ENCODE measurements at places on chromosomes 7 and 10.

- DNase-seq, result no peak
These were observed 2.0 kb downstream of the RARRES2 start for GRCh38 chr7:150339409-150339809.

GRCh38 chr7:15130666-15131541 lies 228.4 kb upstream of the DGKB start:
- DNase-seq, result no peak

DNA sequence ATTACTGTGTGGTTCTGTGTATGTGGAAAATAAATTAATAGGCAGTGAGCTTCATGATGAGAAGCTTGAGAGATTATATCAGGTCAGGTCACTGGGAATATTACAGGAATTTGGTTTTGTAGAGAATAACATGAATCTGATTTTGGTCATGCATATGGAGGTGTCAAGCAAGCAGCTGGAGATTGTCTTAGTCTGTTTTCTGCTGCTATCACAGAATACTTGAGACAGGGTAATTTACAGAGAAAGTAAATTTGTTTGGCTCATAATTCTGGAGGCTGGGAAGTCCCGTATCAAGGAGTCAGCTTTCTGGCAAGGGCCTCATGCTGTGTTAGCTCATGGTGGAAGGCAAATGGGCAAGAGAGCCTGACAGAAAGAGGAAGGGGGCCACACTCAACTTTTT lies 120.7 kb upstream of the FAM3C start:
- DNase-seq, result no peak

- no peak for DNase-seq
These were observed 75.7 kb downstream of the ANKRD7 start for GRCh38 chr7:118300177-118300576.

GRCh38 chr10:43221419-43222209 lies 45.3 kb downstream of the RASGEF1A start:
- DNase-seq, result peak; percentile 21

DNA sequence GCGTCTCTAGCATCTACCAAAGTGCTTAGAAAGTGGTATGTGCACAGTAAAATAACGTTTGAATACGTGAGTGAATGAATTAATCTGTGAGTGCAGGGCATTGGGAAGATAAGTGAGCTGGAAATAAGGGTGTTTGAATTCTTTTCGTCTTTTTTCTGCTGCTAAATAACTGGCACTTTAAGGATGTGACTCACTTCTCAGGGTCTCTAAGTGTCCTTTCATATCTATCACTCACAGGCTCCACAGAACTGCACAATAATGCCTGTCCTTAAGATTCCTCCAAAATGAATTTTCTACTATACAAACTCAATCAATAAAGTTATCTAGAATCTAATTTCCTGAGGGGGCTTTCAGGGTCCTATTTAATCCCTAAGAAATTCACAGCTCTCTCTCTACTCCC lies 3.2 kb upstream of the DGKB start:
- no peak for DNase-seq

DNA sequence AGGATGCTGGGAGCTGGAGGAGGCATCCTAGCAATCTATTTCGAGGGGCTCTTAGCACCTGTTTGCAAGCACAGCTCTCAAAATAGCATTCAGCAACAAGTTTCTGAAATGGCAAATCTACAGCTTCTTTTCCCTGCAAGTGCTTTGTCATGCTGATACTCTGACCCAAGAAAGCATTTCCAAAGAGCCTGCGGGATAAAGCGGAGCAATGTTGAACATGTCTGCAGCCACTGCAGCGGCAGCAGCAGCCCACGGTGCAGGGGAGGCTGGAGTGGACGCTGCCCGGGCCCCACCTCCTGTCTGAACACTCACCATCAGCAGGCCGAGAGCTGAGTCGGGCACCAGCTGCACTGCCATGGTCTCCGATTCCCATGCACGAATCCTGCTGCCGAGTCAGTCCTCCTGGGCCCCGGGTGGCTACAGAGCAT lies 964 bp downstream of the FRMD4A start:
- DNase-seq, result no peak

GRCh38 chr7:3302681-3303320 lies 1.7 kb downstream of the SDK1 start:
- DNase-seq, result no peak

GRCh38 chr7:136665878-136666509 lies 202.5 kb upstream of the CHRM2 start:
- no peak for DNase-seq

- DNase-seq, result no peak
These were observed 527.3 kb downstream of the ZNF33B start for GRCh38 chr10:42111076-42111475.

DNA sequence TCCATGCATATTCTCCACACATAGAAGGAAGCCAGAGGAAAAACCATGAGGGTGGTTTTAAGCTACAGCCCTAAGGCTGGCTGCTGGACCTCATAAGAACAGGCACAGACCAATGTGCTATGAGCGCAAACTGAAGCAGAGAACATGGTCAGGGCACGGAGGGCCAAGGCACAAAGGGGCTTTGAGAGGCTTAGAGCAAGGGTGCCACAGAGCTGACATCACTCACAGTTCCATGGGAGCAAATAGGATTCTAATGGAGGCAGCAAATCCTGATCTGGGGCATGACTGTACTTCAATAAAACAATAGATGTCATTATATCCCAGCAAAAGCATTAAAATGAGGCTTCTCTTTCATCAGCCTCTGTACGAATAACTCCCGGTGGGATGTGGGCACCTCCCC lies 162.4 kb downstream of the COBL start:
- DNase-seq, result no peak

- no peak for DNase-seq
These were observed 36.6 kb downstream of the PNLIPRP3 start for GRCh38 chr10:116464257-116464656.

DNA sequence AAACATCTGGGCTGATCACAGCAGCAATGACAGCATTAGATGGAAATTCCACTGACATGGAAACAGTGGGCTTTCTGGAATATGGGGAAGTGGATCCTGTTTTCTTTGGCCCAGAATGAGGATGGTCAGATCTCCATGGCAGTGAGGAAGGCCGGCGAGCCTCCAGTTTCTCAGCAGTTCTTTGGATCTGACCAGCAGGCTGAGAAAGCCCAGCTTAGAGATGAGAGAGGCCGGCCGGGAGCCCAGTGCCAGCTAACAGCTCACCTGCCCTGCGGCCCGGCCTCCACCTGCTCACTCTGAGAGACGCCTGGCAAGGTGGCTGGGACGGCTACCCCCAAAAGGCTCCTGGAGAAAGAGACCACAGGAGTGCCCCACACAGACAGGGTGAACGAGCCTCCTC lies 24.2 kb downstream of the GPER1 start:
- peak; percentile 29 for DNase-seq

DNA sequence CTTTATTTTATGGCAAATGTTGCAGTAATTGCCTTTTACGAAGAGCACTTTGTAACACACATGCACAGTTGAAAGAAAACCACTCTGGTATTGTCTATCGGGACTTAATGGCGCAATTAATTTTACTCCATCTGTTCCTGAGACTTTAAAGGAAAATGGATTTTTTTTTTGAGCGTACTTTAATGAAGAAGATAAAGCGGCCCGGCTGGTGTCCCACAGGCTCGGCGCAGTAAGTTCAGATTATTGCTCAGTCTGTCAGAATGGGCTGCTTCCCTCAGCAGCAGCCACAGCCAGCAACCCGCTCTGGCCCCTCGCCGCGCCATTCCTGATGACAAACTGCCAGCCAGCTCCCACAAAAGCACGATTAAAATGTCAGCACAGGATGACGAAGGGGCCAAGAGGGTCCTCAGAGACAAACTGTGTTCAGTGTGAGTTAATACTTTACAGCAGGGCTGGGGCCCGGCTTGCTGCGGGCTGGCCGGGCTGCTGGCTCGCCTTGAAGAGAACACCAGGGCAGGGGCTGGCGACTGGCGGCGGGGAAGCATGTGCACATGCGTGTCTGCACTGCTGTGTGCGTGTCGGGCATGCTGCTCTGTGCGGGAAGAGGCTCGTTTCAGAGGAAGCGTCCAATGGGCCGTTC lies 501.0 kb upstream of the GALNT17 start:
- peak; percentile 71 for DNase-seq

- DNase-seq, result no peak
These were observed 493.1 kb downstream of the XPNPEP1 start for GRCh38 chr10:109430043-109430760.

DNA sequence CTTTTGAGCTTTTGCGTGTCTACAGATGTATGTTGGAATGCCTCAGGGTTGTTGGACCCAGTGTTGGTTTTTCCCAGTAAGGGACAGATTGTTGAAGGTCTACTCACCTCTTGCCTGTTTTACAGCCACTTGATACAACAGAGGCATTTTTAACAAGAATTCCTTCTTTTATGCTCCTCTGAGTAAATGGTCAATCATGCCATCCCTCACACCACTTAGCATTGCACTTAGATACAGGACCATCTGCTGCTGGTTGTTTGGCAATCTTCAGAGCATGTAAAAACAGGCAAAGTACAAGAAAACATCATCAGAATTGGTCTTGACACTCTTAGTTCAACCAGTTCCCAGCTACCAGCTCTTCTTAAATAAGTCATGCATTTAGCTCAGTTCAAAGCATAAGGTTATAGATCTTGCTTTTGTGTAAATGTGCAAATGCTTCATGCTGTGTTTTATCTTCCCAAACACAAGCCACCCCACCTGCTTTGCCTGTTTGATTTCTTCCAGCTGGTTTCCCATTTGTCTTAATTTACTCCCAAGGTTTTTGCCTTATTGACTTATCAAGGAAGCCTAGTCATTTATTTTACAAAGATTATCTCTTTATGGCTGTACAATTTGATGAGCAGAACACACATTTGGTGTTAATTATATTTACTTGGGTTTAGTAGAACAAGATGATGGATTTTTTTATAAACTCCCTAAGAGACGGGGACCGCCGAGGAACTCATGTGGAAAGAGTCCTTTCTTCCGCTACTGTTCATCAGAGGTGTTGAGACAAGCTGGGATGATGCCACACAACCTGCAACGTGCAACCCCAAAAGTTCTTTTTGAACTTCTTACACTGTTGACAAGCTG lies 136.6 kb downstream of the AHR start:
- no peak for DNase-seq

DNA sequence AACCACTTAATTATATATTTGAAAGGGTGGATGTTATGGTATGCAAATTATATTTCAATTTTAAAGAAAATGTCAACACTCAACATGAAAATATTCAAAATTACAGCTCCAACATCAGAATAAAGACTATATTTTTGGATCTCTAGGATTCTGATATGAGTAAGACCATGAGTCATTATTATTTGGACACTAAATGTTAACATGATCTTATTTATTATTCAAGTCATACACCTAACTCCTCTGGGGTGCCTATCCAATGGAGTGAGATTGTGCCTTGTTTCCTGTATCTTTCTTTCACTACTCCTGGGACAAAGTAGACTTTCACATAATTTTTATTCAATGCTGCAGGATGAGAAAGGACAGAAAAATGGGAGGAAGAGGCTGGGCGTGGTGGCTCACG lies 135.2 kb upstream of the PRSS1 start:
- no peak for DNase-seq

DNA sequence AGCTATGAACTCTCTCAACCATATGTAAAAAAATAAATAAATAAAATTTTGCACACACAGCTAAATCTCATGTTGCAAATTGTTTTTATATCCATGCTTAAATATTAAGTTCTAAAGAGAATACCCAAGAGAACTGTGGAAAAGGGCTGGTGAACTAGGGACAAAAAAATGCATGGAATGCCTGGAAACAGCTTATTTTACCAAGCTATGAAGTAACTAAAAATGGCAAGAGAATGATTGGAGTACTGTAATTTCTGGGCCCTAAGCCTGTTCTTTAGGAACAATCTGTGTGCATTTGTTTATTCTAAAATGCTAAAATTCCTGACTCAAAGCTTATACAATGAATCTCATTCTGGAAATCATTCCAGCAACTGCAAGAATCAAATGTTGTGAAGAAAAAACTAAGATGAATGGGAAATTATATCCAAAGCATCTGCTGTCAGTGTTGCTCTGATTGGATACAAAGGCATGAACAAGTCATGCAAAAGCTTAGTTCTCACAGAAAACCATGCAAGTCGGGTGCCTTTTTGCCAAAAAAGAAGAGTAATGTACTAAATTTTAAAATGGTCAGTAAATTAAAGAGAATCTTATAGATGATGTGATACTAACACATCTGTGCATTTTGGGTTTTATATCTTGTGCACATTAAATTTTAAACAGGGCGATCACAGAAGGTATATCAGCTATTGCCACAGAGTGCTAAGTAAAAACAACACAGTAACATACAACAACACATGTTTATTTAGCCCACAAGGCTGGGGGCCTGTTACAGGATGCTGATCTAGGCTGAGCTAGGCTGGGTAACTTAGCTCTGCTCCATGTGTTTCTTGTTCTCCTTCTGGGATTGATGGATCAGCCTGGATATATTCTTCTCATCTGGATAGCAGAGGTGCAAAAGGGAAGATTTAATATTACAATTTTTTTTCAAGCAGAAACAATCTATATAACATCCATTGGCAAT lies 453.5 kb upstream of the SEMA3A start:
- no peak for DNase-seq

GRCh38 chr10:12019283-12019971 lies 23.2 kb downstream of the UPF2 start:
- DNase-seq, result no peak

GRCh38 chr10:124990671-124991625 lies 49.0 kb downstream of the ZRANB1 start:
- DNase-seq, result no peak

- DNase-seq, result no peak
These were observed 36.4 kb downstream of the GDI2 start for GRCh38 chr10:5776881-5777197.

- DNase-seq, result peak; percentile 67
These were observed 31.7 kb downstream of the GALNTL5 start for GRCh38 chr7:151987748-151988529.

DNA sequence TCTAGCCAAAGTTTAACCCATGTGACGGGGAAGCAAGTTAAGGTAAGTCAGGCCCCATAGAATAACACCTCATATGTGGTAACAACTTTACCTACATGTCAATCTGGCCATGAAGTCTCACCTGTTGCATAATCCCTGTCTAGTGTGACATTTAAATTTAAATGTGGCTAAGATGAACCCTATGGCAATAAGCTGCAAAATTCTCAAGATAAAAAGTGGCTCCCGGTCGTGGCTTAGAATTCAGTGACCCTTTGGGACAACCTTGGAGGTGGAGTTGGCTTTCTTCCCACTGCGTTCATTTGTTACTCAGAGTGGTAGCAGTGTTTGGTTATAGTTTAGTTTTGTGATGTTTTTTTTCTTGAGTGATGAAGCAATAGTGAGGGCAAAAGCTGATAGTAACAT lies 90.6 kb downstream of the ARID5B start:
- no peak for DNase-seq

Measured in left ventricle myocardium superior (tissue), 1 donor.